ENCODE measurements at places on chromosomes 6 and 20.

DNA sequence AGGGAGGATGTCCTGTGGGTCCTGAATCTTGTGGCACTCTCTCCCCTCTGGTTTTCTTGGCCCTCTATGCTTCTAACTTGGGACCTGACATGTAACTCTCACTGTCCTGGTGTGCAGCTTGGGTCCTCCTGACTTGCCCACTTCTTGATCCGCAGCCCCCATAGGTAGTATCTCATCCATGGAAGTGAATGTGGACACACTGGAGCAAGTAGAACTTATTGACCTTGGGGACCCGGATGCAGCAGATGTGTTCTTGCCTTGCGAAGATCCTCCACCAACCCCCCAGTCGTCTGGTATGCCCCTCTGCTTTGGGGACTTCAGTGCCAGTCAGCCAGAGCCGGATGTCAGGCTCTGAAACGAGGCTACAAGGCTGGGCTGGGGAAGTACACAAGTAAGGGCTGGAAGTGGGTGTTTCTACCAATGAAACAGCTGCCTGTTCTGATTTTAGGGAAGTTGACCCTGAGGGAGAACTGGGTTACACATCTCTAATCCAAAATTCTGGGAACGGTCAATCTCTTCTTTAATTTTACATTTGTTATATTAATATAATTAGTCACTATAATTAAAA is 641 bp downstream of the DBNDD2 start:
- DNase-seq, result no peak

DNA sequence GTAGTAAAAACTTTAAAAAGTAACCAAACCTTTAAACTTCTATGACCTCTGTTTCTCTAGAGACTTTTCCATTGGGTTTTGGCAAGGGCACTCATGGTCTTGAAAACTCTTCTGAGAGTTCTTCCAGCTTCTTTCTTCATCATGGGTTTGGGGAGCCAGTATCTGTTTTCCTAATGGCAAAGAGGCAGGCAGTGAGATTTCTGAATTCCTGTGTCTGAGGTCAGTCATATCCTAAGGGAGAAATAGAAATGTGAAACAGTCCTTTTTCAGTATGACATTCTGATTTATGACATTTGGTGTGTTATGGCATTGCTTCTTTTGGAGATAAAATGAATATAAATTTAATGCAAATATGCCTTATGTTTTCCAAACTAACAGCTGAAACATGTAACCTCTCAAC is 518.5 kb upstream of the MARCKS start:
- DNase-seq, result no peak

GRCh38 chr6:56227071-56227879 is 20.1 kb downstream of the COL21A1 start:
- no peak for DNase-seq

DNA sequence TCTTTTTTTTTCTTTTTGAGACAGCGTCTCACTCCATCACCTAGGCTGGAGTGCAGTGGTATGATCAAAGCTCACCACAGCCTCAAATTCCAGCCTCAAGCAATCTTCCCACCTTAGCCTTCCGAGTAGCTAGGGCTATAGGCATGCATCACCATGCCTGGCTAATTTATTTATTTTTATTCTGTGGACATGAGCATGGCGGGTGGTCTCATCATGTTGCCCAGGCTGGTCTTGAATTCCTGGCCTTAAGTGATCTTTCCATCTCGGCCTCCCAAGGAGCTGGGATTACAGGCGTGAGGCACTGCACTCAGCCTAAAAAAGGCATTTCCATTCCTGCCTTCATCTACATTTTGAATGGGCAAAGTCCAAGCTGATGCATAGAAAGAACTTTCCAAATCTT is 56.2 kb upstream of the BEND3 start:
- no peak for DNase-seq

- DNase-seq, result no peak
These were observed 59.1 kb downstream of the KIF16B start for GRCh38 chr20:16514140-16514539.

- peak; percentile 11 for DNase-seq
These were observed 531.3 kb upstream of the JAG1 start for GRCh38 chr20:11204926-11205768.

DNA sequence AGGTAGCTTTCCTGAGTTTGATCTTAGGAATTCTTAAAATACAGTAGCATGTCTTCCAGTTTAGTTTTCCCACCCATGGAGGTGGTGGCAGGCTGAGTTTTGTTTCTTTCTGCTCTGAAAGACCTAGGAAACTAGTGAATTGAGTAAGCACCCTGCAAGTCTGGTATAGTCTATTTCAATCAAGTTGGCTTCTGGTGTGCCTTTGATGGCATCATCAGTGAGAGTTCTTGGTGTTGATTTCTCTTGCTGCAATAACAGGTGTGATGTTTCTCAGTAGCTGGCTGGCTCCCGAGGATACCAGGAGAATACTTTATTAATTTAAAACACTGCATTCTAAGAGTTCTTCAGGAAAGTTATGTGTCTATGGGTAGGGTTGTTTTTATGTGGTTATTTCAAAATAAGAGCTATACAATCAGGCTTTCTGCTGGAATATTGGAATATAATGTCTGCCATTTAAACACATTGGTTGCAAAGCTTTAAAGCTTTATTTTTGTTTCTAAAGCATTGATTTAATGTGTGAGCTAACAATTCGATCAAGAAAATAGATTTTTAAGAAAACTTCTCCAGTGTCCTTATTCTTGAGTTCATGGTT is 19.0 kb downstream of the VAPB start:
- DNase-seq, result no peak

DNA sequence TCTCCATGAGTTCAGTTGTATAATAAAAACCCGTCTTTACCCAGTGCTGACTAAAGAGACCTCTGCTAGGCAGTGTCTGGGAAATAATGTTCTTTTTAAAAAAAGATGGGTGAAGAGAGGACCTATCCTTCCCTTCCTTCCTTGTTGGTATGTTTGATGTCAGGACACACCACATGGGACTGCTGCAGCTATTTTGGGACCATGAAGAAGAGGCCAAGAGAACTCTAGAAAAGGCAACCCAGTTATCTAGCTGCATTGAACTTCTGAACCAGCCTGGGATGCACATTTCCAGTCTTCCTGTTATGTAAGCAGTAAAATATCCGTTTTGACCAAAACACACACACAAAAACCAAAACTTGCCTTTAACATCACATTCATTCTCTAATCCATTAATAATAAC is 77.3 kb downstream of the RFX6 start:
- DNase-seq, result no peak

GRCh38 chr20:3710011-3710466 is 2.4 kb downstream of the SIGLEC1 start:
- DNase-seq, result no peak

DNA sequence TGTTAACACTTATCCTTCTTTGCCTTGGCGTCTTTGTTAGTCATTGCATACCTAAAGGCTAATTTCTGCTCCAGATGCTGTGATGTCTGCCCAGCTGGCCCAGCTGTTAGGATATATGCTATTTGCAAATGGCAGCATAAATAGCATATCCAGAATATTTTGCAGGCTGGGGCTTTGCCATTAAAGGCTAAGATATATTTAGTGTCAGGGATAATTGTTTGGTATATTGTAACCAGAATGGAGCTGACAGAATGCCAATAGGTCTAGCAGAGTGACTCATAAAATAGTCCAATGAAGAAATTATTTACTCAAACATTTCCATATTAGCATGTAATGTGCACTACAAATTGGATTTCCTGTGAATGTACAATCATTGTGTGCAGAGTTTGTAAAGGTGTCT is 584.1 kb upstream of the FLRT3 start:
- DNase-seq, result no peak

GRCh38 chr6:157392927-157393668 is 12.1 kb downstream of the ZDHHC14 start:
- DNase-seq, result no peak

DNA sequence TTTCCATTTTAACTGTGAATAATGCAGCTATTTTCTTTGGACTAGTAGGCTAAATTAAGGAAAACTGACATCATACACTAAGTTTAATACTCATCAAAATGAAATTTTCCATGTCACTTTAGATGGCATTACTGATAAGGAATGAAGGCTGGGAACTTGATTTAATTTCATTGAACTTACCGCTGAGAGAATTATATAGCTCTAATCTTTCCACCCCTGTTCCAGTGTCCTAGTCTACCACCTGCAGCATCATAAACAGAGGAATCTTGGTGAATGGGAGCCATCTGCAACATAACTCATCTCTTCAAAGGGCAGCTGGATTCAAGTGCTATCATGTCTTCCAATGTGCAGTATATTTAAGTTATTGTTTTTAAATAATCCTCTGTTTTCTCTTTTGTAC is 1395.2 kb downstream of the EPHA7 start:
- no peak for DNase-seq

DNA sequence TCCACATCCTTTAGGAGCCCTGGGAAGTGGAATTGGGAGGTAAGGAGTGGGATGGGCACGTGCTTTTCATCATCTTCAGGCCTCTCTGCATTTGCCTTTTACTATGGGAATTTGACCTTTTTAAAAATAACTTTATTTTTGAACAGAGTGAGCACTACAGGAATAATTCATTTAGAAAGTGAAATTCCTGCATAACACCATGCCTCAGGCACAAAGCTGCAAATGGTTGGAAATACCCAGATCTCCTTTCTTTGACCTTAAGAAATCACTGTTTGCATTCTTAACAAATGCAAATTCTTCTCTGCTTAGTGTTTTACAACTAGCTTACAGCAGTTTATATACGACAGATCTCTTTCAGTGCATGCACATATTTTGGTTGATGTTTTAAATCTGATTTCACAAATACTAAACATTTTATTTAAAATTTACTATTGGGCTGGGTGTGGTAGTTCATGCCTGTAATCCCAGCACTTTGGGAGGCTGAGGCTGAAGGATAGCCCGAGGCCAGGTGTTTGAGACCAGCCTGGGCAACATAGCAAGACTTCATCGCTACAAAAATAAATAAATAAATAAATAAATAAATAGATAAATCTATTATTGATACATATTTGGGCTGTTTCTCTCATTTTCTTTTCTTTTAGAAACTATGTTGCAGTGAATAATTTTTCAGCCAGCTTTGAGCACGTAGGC is 24.5 kb downstream of the CST8 start:
- no peak for DNase-seq

GRCh38 chr6:54617730-54618129 is 228.8 kb upstream of the FAM83B start:
- no peak for DNase-seq

DNA sequence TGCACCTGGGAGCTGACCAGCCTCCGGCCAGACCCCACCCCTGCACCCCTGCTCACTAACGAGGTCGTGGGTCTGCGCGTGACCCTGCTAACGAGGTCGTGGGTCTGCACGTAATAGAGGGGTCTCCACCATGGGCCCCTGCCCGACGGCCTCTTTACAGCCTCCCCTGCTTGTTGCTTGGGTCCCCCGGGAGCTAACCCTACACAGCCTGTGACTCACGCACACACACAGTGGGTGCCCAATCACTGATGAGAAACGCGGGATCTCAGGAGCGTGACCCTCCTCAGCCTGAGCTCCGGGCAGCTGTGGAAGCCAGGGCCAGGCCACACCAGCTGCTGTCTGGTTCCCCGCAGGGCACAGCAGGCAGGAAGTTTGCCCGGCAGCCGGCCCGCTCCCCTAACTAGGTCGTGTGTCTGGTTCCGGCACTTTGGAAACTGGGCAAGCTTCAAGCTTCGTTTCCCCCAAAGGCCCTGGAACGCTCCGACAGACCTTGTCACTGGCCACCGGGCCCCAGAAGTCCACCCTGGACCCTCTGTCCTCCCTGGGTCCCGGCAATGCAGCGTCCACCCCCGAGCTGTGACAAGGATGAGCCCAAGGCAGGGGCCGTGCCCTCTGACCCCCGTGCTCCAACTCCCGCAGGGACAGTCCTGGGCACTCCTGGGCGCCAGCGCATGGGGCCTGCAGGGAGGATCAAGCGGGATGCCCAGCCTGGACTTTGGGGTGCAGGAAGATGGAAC is 767 bp downstream of the PTK6 start:
- no peak for DNase-seq

GRCh38 chr20:25061821-25062530 is 4.0 kb upstream of the ACSS1 start:
- no peak for DNase-seq

DNA sequence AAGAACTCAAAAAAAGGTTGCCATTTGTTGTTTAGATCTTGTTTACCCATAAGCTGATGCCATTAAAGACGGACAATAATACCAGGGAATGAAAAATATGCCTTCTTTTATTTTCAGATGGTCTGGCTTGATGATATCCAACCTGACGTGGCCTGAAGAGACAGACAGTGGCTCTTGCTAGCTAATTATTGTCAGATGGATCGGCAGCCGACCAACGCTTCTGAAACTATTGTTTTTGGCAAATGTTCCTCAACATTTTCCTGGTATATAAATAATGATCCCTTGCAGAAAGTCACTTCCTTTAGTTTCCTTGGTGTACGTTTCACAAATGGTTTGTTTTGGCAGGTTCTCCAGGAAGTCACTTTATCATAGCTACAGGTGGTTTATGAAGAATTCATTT is 290.9 kb upstream of the TSHZ2 start:
- DNase-seq, result no peak

- no peak for DNase-seq
These were observed 62.9 kb downstream of the WDR27 start for GRCh38 chr6:169638915-169639314.

- DNase-seq, result no peak
These were observed 137.2 kb upstream of the ADGRB3 start for GRCh38 chr6:68497927-68498326.

DNA sequence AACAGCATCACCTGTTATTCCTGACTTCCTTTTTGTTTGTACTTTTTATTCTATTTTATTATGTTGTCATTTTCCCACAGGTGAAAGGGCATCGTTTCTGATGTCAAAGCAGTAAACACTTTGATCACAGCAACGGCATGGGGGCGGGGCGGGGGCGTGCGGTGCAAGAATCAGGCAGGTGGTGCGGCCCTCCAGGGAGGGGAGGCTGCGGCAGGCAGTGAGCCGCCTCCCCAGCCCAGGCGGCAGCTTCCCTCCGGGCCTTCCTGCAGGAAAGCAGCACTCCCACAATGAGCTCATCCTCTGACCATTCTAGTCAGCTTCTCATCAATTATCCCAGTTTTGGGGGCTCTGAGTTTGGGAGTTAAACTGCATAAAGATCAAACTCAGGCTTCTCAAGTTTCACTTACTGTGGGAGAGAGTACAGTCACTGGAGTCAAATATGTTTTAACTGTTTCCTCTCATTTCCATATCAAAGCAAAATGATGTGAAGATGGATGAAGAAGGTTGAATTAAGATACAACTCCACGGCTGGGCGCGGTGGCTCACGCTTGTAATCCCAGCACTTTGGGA is 608.4 kb upstream of the AGPAT4 start:
- DNase-seq, result no peak

- DNase-seq, result no peak
These were observed 12.1 kb upstream of the HINT3 start for GRCh38 chr6:125944434-125944816.

- no peak for DNase-seq
These were observed 141.5 kb downstream of the GMDS start for GRCh38 chr6:2103765-2104523.

- no peak for DNase-seq
These were observed 554.3 kb downstream of the CD109 start for GRCh38 chr6:74250161-74250818.

GRCh38 chr20:50541606-50542041 is 31.4 kb downstream of the PTPN1 start:
- DNase-seq, result no peak

GRCh38 chr6:14966906-14967711 is 278.8 kb upstream of the JARID2 start:
- DNase-seq, result no peak
